ENCODE measurements at places on chromosomes 5 and 9.

GRCh38 chr5:56450766-56451165, 217.6 kb upstream of the ANKRD55 start:
- no peak for DNase-seq

- DNase-seq: no peak
These were observed 11.0 kb downstream of the HAVCR1 start for GRCh38 chr5:157047898-157048297.

DNA sequence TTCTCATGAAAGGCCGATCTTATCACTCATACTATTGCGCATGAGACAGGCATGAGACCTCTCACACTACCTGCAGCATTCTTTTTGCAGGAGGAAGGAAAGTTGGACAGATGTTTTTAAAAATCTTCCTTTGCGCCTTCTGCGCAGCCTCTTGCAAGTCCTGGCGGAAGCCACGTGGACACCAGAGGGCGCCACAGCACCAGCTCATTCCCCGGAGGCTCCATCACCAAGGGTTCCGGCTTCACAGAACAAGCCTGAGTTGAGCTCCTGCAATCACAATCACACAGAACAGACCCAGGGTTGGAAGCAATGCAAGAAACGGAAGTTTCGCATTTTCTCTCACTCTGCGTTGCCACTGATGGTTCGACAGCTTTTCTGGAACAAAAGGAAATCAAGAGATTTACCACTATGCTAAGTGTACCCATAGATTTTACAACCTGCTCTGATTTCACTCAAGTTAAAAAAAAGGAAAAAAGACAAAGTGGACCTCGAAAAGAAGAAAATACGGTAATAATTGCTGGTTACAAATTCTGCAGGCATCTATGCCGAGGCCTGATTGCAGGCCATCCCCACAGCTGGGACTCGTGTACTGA, 304.7 kb upstream of the MSX2 start:
- peak; percentile 96 for DNase-seq

- DNase-seq: no peak
These were observed 602.6 kb upstream of the DAB2 start for GRCh38 chr5:40027400-40027799.

- no peak for DNase-seq
These were observed at the start of gene ENG for GRCh38 chr9:127854184-127854806. Gene ENG, minus strand, starts transcription at chr9:127854658. Its CDS starts 303 bp downstream, at chr9:127854355.

DNA sequence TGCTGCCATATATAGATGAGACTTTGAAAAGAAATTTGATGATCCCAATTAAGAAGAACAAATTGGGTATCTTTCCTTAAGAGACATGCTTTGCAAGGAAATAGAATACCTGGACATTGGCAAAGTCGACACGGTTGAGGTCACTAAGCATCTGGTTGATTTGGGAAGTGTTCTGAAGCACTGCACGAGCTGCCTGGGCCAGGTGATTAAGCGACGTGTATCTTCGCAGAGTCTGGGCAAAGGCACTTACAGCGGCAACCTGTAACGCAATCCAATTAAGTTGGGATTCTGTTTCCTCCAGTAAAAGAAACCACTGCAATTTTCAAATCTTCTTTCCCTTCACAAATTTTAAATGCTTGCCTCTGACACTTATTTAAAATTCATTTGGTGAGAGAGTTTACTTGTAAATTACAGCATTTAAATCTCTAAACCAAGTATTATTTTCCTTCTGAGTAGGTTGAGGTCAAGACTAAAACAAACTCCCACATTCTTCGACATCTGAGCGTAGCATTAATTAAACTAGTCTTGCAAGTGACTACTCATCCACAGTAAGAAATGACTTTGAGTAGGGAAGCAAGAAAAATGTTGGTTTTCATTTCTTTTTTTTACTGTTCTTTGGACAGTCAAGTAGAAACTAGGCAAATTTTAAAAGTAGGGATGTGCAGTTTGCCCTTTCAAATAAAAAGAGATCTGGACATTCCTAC, 262.8 kb downstream of the RFX3 start:
- DNase-seq: no peak

DNA sequence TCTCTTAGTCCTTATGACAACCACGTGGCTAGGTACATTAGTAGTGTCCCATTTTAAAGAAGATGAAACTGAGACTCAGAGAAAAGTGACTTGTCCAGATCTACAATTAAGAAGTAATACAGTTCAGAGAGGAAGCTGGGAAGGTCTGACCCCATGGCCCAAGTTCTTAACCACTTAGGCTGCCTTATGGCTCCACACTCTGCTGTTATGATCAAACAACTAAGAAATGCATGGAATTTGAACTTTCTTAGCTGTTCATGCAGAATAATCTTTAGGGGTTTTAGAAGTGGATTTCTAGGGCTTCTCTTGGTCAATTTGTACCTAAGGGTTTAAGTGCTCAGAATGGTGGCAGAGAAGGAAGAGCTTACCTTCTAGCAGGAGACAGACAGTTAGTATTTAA, 128.0 kb upstream of the MSX2 start:
- no peak for DNase-seq

GRCh38 chr9:70205366-70206020, 53.3 kb upstream of the SMC5 start:
- DNase-seq: no peak

- no peak for DNase-seq
These were observed 82.4 kb downstream of the PCSK1 start for GRCh38 chr5:96350678-96351077.

GRCh38 chr9:135486267-135487065, 6.9 kb downstream of the PPP1R26 start:
- no peak for DNase-seq

- DNase-seq: no peak
These were observed 240.3 kb upstream of the NREP start for GRCh38 chr5:111997308-111997707.

GRCh38 chr5:52808316-52808901, 20.7 kb downstream of the ITGA1 start:
- DNase-seq: no peak
